Fibroblast of skin of abdomen (primary cell): ENCODE measurements at places on chromosomes 1 and 21.

- DNase-seq: no peak
These were observed 447.5 kb downstream of the NEGR1 start for GRCh38 chr1:71834601-71835441.

- DNase-seq: no peak
These were observed 32.7 kb upstream of the C1orf198 start for GRCh38 chr1:230900984-230901383.

- no peak for DNase-seq
These were observed 12.7 kb downstream of the DDR2 start for GRCh38 chr1:162644986-162645314.

- no peak for DNase-seq
These were observed 139.3 kb upstream of the EDN2 start for GRCh38 chr1:41623736-41624135.
